ENCODE measurements at places on chromosomes 12 and 14.

DNA sequence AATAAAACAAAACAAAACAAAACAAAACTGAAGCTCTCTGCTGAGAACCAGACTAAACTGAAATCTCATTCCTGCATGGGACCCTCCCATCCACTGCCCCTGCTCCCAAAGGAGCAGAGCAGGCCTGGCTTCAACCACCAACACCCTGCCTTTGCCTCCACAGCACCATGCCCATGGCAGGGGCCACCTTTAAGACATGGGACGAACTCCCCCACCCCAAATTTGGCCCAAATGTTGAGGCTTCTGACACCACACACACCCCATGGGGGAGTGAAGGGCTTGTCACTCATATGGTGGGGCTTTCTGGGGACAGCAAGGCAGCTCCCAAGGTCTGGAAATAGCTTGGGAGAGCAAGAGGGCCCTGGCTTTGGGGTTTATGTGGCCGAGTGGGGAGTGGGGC is 177.2 kb downstream of the KIF26A start:
- no peak for DNase-seq

DNA sequence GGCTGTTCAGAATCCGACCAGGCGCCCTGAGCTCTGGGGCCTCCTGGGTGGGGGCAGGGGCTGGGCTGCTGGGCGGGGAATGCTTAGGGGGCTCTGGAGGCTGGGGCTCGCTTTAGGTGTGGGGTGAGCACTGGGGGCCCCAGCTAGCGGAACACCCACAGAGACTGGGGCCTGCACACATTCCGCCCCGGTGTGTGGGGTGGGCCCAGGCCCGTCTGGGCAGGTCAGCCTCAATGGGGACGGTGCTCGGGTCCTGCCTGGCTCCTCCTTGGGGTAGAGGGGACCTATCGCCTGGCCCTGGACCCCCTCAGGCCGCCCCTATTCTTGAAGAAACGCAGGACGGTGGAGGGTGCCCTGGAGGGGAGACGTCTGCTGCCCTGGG is 364.8 kb downstream of the TMEM121 start:
- no peak for DNase-seq

GRCh38 chr12:107064687-107065086 is 28.7 kb downstream of the CRY1 start:
- no peak for DNase-seq

GRCh38 chr12:123971449-123971769 is 1.2 kb downstream of the CCDC92 start:
- no peak for DNase-seq

- no peak for DNase-seq
These were observed 12.1 kb upstream of the LRP6 start for GRCh38 chr12:12278899-12279298.

DNA sequence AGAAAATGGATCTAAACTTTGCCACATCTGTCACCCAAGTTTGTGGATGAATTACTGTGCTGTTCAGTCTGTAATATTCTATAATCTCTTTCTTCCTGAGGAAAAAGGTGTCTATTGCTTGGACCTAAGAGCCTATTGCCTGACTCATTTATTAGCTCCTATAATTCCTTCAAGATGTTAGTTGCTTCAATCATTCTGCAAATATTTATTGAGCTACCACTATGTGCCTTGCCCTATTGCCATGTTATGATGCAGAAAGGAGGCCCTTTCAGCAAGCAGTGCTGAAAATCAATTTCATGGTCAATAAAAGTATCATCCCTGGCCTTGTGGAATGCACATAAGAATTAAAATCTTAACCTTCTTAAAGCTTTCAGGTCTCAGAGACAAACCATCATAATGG is 113.6 kb downstream of the CCER1 start:
- no peak for DNase-seq

GRCh38 chr12:89846473-89847055 is 137.9 kb upstream of the ATP2B1 start:
- DNase-seq = peak; percentile 91

- peak; percentile 80 for DNase-seq
These were observed 124.4 kb upstream of the KRR1 start for GRCh38 chr12:75635606-75636444.

DNA sequence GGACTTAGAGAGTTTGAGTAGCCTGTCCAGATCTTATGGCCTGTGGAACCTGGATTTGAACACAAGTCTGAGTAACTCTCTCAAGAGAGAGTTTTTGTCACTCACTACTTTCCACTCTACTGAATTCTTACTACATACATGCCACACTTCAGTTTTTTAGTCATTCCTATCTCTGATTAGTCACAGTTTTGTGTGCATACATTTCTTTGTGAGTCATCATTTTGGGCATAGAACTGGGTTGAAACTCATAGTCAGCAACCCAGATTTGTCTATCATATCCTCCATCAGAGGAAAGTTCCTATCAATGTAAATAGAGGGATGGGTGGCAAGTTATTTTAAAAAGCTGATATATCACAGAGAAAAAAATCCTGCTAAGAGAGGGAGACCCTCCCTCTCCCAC is 42.9 kb downstream of the FLRT2 start:
- DNase-seq = peak; percentile 1

- no peak for DNase-seq
These were observed 22.1 kb downstream of the RAB35 start for GRCh38 chr12:120094485-120094884.

GRCh38 chr12:124480469-124481256 is 86.7 kb downstream of the NCOR2 start:
- peak; percentile 90 for DNase-seq

DNA sequence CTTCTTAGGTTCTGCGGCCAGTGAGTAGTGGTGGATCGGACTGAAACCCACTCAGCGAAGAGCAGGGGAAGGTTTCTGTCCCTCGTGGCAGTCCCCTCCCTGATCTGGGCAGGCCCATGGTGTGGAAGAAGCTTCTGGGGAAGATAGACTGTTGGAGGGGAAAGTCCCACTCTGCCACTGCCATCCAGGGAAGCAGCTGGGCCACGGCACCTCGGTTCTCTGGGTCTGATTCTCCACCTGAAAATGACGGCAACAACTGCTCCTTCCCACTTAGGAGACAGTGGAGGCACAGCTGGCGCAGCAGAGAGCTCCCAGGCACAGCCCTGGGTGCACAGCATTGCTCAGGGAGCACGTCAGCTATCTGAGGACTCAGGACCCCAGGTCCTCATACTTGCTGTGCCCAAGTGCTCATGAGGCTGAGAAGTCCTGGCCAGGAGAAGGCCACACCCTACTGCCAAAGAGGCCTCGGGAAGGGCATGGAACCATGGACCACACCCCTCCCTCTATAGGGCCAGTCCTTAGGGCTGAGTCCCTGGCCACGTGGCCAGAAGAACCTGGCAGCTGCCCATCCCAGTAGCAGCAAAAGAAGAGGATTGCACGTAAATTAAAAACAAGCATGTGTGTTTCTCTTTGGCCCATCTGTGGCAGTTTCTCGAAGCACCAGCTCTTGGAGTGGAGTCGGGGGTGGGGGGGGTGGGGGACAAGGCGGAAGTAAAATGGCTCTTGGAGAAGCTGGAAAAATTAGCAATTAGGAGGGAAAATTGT is 85.3 kb upstream of the BCL11B start:
- DNase-seq = no peak

DNA sequence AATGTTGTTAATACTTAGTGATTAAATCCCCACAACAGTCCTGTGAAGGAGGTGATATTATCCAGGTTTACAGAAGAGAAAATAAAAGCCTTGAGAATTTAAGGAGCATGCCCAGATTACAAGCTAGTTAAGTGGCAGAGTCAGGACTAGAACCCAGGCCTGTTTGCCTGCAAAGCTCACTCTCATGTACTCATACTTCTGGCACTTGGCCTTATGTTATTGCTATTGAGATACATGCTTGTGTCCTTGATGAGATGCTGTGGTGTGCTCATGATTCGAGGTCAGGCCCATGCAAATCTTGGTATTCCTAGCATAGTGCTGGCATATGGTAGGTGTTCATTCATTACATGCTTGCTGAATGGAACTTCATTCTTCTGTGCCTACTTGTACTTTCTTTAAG is 7.6 kb upstream of the EID3 start:
- no peak for DNase-seq

- no peak for DNase-seq
These were observed 36.9 kb upstream of the FBXO21 start for GRCh38 chr12:117227000-117227653.

DNA sequence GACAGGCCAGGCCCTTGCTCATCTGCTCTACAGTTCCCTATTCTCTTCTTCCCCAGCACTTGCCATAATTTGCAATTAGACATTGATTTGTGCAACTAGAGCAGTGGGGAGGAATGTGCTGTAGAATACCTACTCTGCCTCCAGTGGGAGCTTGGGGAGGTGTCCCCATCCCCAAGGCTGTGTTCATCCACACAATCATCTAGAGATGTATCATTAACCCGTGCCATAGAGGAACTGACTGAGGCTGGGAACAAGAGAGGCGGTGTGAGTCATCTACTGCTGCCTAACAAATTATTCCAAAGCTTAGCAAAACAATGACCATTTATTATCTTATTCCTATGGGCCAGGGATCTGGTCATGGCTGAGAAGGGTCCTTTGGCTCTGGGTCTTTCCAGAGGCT is 5.1 kb upstream of the OTUB2 start:
- peak; percentile 17 for DNase-seq

DNA sequence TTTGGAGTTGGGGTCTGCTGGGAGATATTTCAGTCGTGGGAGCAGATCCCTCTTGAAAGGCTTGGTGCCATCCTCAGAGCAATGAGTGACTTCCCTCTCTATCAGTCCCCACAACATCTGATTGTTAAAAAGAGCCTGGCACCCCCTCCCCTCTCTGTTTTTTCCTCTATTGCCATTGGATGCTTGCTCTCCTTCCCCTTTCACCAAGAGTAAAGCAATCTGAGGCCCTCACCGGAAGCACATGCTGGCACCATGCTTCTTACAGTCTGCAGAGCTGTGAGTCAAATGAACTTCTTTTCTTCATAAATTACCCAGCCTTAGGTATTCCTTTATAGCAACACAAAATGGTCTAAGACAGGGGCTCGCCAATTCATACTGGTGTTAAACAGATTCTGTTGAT is 99.1 kb upstream of the CCND2 start:
- peak; percentile 15 for DNase-seq

DNA sequence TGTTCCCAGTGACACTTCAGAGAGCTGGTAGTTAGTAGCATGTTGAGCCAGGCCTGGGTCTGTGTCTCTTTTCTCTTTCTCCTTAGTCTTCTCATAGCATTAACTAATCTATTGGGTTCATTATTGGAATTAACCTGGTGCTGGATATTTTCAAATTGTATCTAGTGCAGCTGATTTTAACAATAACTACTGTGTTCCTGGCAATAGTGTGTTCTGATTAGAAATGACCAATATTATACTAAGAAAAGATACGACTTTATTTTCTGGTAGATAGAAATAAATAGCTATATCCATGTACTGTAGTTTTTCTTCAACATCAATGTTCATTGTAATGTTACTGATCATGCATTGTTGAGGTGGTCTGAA is 3.0 kb downstream of the FOS start:
- no peak for DNase-seq

DNA sequence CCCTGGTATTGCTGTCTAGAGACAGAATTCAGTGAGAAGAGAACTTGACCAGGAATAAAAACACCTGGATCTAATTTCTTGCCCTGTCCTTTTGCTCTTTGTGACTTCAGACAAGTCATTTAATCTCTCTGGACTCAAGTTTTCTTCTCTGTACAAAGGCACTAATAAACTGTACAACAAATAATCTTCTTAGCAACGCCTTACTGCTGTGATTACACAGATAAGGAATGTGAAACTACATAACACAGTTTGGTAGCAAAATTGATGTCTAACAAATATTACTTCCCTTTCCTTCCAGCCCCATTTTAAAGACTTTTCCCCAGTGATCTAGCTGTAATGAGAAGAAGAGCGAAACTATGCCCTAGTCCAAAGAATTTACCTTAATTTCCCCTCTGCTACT is 69.3 kb downstream of the BCAT1 start:
- DNase-seq = peak; percentile 25

- DNase-seq = no peak
These were observed 372.8 kb downstream of the NELL2 start for GRCh38 chr12:44503329-44503728.

- no peak for DNase-seq
These were observed 4.8 kb downstream of the NOPCHAP1 start for GRCh38 chr12:104990950-104991349.

- DNase-seq = peak; percentile 64
These were observed 22.6 kb downstream of the OR10G3 start for GRCh38 chr14:21557084-21557901.

DNA sequence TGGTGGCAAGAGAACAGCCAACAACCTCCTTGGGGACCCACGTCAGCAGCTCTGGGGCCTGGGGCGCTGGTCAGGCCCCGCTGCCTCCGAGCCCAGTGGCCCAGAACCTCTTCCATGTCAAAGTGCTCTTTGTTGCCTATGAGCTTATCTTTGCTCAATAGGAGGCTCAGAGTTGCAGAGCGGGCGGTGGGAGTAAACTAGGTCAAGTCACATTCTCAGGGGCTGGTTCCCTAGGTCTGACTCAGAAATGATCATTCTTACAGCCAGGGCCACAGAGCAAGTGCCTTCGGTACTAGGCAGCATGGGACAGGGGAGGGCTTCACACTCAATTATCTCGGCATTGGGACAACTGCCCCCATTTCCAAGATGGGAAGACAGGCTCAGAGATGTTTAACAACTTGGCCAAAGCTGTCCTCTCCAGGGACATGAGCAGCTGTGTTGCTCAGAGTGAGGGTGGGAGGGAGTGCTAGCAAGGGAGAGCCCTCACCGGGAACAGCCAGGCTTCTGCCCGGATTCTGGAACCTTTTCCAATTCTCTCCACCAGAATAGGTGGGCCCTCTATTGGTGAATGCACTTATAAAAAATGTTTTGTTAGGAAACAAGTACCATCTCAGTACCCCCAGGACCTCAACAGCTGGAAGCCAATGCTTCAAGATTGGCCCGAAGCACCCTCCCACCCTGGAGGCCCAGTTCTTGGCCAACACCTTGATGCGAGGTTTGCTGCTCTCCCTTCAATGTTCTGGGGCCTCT is 11.9 kb downstream of the SLC25A29 start:
- DNase-seq = no peak

DNA sequence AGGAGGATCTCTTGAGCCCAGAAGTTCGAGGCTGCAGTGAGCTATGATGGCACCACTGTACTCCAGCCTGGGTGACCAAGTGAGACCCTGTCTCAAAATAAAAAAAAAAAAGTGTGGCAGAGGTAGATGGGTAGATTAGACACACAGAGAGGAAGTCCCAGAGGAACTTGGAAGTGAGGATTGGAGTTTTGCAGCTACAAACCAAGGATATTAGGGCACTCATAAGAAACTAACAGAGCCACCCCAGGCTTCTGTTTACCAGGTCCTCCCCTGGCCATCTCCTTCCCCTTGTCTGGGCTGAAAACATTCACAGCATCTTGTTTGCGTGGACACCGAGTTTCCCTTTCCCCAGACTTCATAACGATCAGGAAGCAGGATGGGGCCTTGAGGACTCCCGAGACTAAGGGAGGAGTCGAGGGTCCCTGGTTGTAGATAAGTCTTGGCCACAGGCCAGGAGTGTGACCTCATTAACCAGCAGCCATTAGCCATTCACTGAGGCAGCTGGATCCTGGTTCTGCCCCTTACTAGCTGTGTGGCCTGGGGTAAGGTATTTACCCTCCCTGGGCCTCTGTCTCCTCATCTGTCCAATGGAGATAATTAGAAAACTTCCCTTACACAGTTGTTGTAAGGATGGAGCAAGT is 2.1 kb downstream of the MAP1LC3B2 start:
- no peak for DNase-seq

Data from MV-4-11 (cell line).